ENCODE measurements at places on chromosomes 7 and 10. TPM values are rescaled to one million over a fixed set of nuclear protein-coding genes. Genes with fewer than 3 reads are reported as not detected.

The PI4K2A gene
- 10.1 TPM for total RNA-seq

The ACTL6B gene
- not detected for total RNA-seq

The TEX36 gene
- not detected for total RNA-seq

The SCART1 gene
- total RNA-seq: 0.22 TPM

The HACD1 gene
- total RNA-seq: 23.1 TPM

The EMX2 gene
- not detected for total RNA-seq

The TMEM229A gene
- total RNA-seq: not detected

The VWA2 gene
- total RNA-seq: not detected

The PKD2L1 gene
- not detected for total RNA-seq

The ESYT2 gene
- 32.9 TPM for total RNA-seq

The ADCY1 gene
- total RNA-seq: 0.44 TPM

The SNX8 gene
- total RNA-seq: 6.5 TPM

The SFRP5 gene
- not detected for total RNA-seq

GRCh38 chr10:74055383-74056049, 57.6 kb downstream of the VCL start:
- no peak for DNase-seq

- DNase-seq: no peak
Observed at GRCh38 chr10:10462151-10462941, 555.3 kb upstream of the CELF2 start.

DNA sequence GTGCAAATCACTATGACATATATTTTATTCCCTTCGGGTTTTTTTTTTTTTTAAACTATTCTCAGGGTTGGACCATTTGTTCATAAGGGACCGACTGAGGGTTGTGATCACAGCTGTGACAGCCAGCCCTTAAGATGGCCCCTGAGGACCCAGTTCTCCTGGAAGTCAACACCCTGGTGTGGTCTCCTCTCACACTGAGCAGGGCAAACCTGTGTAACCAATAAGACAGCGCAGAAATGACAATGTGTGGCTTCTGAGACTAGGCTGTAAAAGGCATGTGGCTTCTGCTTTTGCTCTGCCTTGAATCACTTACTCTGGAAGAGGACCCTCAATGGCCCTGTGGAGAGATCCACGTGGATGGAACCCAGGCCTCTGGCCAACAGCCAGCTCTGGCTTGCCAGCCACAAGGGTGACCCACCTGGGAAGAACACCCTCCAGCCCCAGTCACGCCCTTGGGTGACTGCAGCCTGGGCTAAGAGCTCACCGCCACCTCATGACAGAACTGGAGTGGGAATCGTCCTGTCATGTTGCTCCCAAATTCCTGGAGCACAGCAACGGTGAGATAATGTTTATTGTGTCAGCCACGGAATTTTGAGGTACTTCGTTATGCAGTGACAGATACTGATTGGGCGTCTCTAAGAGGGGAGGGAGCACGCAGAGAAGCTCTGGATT, 127.1 kb downstream of the CLEC2L start:
- DNase-seq: peak; percentile 25

GRCh38 chr7:133382775-133383559, 130.1 kb downstream of the EXOC4 start:
- DNase-seq: no peak

DNA sequence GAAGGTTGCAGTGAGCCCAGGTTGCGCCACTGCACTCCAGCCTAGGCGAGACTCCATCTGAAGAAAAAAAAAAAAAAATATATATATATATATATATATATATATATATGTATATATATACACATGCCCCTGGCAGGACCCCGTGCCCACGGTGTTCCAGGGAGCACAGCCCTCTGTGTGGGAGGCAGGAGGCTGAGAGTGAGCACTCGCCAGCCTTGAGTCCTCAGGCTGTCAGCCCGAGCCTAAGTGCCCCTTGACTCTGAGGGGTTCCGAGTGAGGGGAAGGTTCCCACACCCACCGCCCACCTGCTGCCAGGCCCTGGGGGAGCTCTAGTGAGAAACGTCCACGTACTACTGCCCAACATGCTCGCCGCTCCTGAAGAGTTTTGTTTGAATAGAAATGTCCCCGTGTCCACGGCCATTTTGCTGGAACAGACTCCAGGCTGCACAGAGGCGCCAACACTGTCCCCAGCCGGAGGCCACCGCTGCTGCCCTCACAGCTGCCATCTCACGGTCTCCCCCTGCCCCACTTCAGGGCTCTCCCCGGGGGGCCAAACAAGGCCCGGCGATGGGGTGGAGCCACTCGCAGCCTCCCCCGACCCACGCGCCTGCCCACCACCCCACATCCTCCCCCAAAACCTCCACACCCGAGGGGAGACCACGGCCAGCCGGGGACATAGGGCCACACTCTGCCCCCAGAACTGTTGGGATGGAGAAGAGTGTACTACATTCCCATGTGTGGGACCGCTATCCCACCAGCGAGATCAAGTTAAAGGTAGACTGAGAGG, 62.8 kb upstream of the EBF3 start:
- no peak for DNase-seq

GRCh38 chr10:114638821-114639625, 19.1 kb downstream of the ABLIM1 start:
- DNase-seq: no peak

- no peak for DNase-seq
Observed at GRCh38 chr10:32253821-32254220, 93.1 kb downstream of the EPC1 start.

DNA sequence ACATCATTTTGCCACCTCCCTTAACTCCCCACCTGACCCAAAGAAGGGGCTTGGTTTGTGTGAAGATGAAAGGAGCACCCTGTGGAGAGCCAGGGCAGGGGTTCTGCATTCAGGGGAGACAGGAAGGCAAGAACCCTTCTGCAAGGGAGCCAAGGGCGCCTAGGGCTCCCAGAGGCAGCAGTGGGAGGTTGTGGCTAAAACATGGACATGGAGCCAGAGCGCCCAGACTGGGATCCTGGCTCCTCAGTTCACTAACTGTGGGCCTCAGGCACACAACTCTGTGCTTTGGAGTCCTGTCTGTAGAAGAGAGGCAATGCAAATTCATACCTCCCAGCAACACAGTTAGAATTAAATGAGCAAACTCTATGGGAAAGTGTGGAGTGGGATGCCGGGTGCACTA, 123.1 kb upstream of the MACROH2A2 start:
- DNase-seq: no peak

GRCh38 chr10:105837951-105838350, 1196.9 kb downstream of the SORCS3 start:
- no peak for DNase-seq

DNA sequence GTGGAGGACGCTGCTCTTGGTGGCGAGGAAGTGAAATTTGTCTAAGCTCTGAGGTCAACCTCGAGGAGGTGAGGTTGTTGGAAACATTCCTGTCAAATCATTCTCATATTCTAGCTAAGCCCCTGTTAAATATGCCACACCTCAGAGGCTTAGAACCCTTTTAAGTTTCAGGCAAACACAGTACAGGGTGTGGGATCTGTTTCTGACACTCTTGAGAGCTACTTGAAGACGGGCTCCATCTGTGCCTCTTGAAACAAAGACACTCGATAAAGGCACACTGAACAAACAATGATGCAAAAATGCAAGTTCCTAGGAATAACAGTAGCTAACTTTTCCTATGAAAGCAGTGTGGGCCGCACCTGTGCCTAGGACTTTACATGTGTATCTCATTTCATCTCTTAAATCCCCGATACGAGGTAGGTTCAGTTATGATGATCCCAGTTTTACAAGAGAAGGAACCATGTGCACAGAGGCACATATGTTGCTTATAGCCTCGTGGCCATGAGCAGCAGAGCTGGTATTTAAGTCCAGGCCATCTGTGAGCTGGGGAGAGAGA, 299.2 kb downstream of the CCDC3 start:
- no peak for DNase-seq

- DNase-seq: no peak
Observed at GRCh38 chr7:36148422-36149065, 4.5 kb upstream of the EEPD1 start.

DNA sequence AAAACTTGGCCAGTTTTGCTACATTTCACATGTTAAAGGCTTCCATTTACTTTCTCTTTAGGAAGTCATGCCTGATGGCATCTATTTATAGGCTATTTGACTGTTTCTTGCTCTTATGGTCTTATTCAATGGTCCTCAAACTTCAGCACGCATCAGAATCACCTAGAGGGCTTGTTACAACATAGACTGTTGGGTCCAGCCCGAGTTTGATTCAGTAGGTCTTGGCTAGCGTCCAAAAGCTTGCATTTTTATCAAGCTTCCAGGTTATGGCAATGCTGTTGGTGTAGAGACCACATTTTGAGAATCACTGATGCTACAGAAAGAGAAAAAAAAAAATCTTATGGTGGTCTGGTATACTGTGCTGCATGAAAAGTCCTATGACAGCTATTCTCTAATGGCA, 51.9 kb downstream of the MTPN start:
- DNase-seq: peak; percentile 37

DNA sequence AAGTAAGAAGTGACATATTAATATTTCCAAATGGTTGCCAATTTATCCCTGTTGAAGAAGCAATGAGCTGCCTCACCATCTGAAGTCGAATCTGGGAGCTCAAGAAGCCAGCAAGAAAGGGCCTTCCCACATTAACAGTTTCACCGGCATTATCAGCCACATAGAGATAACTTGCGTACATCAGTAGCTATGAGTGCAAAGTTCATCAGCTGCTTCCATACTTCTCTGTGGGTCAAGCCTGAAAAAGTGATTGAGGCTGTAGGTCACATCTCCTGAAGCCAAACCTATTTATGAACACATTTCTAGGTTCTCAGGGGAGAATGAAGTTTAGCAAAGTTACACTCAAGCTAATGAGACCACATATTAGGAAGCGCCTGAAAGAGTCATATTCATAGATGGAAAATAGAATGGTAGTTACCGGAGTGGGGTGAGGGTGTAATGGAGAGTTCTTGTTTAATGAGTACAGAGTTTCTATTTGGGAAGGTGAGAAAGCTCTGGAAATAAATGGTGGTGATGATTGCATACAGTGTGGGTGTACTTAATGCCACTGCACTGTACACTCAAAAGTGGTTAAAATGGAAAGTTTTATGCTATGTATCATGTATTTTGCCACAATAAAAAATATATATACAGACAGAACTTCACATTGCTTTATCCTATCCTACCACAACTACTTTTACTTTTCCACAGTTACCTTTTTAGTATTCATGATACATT, 189.3 kb upstream of the SP4 start:
- DNase-seq: no peak

DNA sequence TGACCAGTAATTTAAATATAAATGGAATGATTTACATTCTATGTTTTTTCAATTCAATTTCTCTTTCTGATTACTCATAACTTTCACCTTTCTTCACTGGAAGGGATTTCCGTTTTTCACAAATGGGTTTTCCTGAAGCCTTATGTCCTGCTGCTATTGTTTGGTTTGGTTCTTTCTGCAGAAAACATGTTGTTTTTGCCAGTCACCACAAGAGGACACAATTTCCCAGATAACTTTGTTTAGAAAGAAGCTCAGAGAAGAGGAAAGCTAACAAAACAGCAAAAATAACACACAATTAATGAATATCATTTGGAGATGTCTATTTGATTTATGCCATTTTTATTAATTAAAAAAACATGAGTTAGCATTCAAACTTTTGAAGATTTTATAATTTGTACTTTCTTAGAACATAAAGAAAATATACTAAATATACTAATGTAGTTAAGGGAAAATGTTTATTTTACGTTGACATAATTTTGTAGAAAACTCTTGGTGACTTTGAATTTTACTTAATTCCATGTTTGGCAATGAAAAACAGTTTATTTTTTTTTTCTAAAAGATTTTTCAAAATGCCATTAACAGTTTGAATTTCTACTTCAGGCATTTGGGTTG, 4.6 kb upstream of the TWIST1 start:
- peak; percentile 51 for DNase-seq

GRCh38 chr7:40827222-40828085, 692.6 kb downstream of the SUGCT start:
- DNase-seq: no peak

DNA sequence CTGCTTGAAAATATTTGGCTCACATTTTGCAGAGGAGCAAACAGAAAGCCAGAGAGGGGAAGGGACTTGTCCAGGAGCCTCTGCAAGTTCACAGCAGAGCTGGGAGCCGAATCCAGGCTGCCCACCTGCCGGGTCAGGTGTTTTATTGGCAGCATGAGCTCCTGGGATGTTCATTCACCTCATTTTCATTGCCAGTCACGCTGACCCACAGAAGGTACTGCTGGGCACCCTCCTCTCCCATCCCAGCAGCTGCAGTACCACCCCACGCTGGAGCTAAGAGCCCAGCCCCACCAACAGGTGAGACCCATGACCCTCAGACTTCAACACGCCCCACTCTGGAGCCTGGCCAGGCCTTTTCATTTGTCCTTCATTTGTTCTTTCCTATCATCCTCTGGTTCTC, 102.7 kb downstream of the GRID1 start:
- DNase-seq: no peak

DNA sequence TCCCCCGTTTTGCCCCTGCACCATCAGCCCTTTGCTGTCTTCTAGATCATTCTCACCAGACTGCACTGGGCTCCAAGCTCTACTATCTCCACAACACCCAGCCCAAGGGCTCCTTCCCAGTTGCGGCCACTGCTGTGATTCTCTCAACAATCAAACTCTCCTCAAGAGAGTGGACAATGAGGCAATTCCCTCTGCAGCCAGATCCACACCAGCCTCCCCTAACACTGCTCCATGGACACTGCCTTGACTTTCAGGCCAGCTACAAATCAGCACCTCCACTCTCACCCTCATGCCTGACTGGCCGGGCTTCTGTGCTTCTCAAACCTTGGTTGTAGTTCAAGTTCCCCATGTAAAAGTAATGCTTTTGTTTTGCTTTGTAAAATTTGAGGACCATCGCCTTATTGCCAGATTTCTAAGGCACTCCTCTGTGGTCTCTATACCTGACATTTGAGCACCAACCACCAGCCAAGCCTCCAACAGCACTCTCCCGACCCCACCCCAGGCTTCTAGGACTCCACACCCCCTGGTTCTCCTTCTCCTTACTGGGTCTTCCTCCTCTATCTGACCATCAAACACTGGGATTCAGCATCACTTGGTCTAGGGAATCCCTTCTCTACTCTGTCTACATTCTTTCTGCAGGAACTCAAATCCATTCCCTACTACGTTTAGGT, 45.4 kb downstream of the PPIF start:
- no peak for DNase-seq

DNA sequence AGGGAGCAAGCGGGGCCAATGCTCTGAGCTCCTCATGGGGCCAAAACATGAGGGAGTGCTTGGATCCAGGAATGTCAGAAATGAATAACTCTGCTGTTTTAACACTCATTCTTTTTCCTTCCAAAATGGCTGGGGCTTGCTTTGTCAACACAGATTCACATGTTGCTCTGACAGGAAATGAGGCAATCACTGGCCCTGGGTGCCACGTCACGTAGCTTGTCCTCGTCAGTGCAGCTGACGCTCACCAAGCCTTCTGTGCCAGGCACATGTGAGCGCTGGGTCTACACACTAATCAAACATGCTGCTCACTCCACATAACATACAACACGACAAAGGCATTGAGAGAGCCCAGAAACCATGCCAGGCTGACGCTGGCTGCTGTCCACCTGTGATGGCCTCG, 198.9 kb downstream of the WDR37 start:
- DNase-seq: no peak

GRCh38 chr7:54907981-54908380, 110.8 kb upstream of the EGFR start:
- DNase-seq: no peak

GRCh38 chr7:55501611-55502010, 70.7 kb downstream of the VOPP1 start:
- no peak for DNase-seq

- DNase-seq: no peak
Observed at GRCh38 chr10:24207341-24207740, 1.6 kb upstream of the KIAA1217 start.

Data from lung microvascular endothelial cell (primary cell).